ENCODE measurements at places on chromosomes 6 and 20. TPM values are rescaled to one million over a fixed set of nuclear protein-coding genes. Genes with fewer than 3 reads are reported as not detected.

DNA sequence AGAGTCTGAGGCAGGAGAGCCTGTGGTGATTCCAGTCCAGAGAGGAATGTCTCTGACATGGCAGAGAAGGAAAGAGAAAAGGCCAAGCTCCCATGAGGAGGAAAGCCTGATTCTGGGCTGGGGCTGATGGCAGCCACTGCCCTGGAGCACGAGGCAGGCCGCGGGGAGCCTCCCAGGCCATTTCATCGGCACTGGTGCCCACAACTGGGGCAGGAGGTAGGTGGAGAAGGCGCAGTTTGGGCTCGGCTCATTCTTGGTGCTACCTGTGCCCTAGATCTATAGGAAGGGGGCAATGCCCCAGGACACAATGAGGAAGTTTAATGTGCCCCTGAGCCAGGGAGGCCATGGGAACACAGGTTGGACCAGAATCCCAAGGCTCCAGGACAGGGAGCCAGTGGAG lies 2.6 kb upstream of the TREML1 start:
- no peak for DNase-seq

DNA sequence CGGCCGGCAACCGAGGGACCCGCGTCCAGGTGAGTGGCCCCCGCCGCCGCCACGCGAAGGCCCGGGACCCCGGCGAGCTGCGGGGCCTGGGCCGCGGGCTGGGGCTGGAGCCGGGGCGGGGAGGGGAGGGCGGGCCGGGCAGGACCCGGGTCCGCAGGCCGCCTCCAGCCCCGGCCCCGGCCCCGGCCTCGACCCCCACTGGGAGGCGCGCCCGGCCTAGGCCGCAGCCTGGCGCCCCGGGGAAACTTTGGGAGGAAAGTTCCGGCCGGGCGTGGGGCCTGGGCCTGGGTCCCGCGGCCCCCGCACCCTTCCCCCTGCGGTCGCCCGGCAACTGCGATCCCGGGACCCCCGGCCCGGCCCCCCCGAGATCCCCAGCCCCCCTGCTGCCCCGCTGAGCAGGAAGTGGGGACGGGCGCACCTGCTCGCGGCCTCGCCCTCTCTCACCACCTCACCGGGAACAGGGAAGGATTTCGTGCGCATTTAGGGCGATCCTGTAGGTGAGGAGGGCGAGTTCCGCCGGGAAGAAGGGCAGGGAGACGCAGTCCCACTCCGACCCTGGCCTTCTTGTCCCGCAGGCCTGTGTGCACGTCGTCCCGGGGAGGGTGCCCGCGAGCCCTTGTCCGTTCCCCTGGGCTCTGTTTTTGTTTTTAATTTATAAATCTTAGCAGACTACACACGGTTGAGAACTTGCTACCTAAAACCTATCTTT lies 402 bp downstream of the OSBPL2 start:
- peak; percentile 65 for DNase-seq

DNA sequence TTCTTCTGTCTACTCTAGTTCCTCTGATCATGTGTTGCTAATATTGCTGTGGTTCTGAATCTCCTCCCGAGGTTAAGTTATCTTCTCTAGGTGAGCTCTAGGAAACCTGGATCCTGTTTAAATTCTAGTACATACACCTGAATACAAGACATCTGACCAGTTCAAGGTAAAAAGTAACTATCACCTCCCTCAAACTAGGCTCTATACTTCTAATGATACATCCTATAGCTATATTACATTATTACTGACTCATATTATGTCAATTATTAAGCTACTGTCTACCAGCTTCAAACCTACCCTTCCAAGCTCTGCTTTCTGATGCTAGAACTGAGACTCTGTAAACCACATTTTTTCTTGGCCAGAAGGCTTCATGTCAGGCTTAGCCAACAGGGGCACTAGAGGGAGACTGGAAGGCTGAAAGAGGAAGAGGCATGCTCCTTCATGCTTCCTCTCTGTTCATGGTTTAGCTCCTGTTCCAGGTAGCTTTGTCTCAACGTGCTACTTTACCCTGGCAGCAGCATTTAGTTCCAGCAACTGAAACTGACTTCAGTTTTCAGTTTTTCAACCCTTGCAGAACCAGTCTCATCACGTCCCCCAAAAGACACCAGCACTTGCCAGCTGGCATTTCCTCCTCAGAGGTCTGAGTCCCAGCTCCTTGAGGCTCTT lies 148.4 kb upstream of the TOP1 start:
- DNase-seq, result no peak

DNA sequence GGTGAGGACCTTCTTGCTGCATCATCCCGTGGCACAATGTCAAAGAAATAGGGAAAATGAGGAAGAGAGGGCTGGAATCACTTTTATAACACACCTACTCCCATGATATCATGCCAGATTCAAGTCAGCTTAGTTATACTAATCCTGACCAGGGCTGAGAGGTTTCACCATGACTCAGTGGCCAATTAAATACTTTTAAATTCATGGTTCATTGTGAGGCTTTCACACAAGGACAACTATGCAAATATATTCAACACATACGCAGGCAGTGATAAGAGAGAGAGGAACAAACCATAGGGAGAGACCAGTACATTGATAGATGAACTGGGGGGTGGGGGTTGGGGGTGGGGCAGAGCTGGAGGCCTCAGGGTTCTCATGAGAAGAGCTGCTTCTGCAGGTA lies 313.1 kb downstream of the LRFN2 start:
- DNase-seq, result no peak

DNA sequence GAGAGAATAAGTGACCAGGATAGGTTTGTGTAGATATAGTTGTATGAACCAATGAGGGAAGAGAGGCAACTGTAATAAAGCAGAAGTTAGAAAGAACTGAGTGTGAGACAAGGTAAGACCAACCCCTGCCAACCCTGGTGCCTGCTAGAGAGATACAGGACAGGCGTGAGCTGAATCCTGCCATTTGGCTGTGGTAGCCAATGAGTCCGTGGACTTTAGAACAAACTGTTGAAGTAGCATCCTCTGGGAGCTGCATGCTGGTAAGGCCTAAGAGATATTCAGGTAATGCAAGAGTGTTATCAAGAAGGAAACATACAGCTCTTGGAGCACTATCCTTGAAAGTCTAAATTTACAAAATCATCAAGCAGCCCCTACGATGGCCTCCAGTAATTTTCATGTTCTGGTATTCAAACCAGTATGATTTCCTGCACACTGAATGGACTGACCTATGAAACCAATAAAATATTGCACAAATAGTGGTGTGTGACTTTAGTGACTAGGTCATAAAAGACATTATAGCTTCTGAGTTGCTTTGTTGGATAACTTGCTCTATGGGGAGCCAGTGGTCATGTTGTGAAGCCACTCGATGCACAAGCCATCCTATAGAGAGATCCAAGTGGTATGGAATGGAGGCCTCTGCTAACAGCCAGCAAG lies 24.0 kb downstream of the BTBD3 start:
- DNase-seq, result no peak

GNRH2 gene
- 1.5 TPM for total RNA-seq

DNA sequence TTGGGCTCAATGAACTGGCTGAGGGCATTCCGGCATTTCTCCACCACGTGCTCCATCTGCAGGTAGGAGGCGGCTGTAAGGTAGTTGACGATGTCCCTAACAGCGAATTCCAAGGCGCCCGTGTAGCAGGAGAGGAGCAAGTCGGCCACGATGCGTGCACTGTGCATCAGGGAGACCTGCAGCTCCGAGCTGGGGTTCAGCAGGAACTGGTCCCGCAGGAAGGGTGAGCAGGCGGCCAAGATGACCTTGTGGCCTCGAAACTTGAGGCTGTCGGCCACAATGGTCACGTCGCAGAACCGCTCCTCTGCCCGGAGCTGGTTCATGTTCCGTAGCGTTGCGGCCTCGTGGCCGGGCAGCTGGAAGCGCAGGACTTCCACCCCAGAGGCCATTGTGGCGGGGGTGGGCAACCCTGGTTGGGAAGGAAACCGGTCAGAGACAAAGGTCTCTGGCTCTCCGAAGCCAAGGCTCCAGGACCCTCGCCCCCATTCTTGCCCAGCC lies 920 bp downstream of the ZBTB12 start:
- peak; percentile 62 for DNase-seq

GRCh38 chr6:144181639-144182038 lies 31.3 kb downstream of the STX11 start:
- no peak for DNase-seq

FAM229B gene
- total RNA-seq, result 17.8 TPM

DNA sequence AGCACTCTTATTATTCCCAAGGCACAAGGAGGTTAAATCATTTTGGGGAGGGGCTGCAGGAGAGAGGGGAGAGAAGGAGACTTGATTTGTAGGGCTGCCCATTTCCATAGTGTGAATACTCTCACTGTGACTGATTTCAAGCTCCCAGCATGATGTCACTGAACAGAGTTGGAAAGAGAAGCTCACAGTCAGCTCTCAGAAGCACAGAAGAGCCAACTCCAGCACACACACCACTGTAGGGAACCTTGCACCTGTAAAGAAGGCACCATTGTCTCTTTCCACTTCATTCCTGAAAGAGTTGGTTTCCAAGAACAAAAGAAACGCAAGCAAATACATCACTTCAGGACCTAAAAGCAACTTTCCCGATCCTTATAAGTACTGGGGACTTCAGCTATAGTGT lies 12.7 kb upstream of the STK35 start:
- no peak for DNase-seq

DNA sequence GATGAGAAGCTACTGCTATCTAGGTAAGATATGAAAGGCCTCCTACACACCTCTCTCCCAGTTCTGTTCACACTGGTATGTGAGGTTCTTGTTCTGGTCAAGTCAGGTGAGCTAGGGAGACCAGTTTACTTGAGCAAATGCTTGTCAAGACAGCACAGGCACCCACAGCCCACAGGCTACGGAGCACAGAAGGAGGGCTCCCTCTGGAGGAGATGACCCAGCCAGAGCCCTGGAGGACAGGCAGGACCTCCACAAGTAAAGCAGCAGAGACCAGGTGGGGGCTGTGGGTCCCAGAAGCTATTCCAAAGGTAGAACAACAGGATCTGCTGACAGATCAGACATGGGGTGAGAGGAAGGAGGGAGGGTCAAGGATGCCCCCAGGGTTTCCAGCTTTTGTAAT lies 13.2 kb downstream of the MMP24OS start:
- no peak for DNase-seq
